ENCODE measurements at places on chromosomes 2 and 18. TPM values are rescaled to one million over a fixed set of nuclear protein-coding genes. Genes with fewer than 3 reads are reported as not detected.

Gene FAM161A
- 1.5 TPM for total RNA-seq

Gene CCBE1
- total RNA-seq: 8.6 TPM

GRCh38 chr2:127759931-127760330, 51.0 kb downstream of the WDR33 start:
- DNase-seq: no peak

- no peak for DNase-seq
Observed at GRCh38 chr2:151928380-151928779, 100.2 kb upstream of the ARL5A start.

Gene EPHA4
- total RNA-seq: 10.1 TPM

- peak; percentile 84 for DNase-seq
Observed at GRCh38 chr18:623761-624620, 27.2 kb downstream of the CLUL1 start.

Gene SGPP2
- total RNA-seq: not detected

Gene LOXHD1
- not detected for total RNA-seq

- peak; percentile 94 for DNase-seq
Observed at GRCh38 chr2:131492418-131493198, 411 bp upstream of the MZT2A start.

Gene GBX2
- total RNA-seq: 0.26 TPM

DNA sequence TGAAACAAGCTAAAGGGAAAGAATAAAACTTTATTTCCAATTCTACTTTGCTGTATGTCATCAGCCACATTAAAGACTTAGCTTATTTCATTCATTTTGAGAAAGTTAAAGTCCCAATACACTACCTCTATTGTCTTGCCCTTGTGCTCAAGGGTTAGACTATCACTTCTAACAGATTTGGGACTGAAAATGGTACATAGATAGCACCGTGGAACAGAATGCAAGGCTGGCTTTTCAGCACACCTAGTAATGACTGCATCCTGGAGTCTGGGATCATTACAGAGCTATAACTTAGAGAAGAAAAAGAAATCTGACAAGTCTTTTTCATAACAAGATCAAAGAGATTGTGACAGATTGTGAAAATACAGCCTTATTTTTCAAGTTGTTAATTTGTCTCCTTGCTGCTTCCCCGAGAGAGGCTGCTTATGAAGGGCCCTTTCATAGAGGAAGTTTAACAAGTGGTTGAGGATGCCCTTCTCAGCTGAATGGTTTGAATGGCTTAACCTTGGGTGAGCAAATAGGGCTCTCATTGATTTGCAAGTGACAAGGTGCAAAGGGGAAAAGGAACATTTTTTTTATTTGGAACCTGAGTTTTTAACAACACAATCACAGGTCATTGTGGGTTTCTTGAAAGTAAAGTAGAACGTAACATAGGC, 371.8 kb downstream of the EPHA4 start:
- no peak for DNase-seq

GRCh38 chr2:176534798-176535466, 265.7 kb downstream of the MTX2 start:
- peak; percentile 26 for DNase-seq

Gene MERTK
- 0.21 TPM for total RNA-seq

Gene POTEC
- total RNA-seq: not detected

DNA sequence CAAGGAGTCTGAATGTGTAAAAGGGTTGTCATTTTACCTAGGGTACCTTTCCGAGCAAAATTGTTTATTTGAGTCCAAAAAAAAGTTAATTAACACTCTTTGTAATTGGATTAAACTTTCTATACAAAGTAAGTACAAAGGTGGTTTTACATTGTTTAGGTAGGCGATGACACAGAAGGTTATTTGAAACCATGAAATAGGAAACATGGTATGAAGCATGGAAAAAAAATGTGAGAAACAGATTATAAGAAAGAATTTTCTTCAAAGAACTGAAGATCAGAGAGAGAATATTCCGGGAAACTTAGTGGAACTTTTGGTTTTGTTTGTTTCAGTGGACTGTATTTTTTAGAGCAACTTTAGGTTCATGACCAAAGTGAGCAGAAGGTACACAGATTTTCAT, 32.7 kb downstream of the CARF start:
- no peak for DNase-seq

- no peak for DNase-seq
Observed at GRCh38 chr2:174431902-174432301, 36.4 kb downstream of the SCRN3 start.

Gene MROH2A
- not detected for total RNA-seq

Gene IL36RN
- total RNA-seq: not detected

Gene IL1R2
- not detected for total RNA-seq

- no peak for DNase-seq
Observed at GRCh38 chr2:143842836-143843235, 677.1 kb downstream of the ZEB2 start.

DNA sequence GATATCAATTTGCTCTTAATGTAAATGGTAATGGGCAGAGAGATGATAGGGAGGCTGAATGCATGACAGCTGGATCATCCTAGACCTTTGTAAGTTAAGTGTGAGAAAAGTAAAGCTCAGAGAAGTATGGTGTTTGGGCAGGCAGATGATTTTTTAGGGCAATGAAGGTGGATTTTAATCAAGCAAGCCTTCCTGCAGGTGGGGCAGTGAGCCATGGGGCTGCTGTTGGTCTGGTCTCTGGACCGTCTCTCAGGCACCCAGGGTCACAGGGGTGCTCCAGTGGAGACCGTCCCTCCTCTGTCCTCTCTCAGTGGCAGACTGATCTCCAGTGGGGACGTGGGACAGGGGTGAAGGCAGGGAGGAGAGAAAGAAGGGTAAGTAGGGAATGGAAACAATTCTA, 69.8 kb upstream of the STK17B start:
- no peak for DNase-seq

DNA sequence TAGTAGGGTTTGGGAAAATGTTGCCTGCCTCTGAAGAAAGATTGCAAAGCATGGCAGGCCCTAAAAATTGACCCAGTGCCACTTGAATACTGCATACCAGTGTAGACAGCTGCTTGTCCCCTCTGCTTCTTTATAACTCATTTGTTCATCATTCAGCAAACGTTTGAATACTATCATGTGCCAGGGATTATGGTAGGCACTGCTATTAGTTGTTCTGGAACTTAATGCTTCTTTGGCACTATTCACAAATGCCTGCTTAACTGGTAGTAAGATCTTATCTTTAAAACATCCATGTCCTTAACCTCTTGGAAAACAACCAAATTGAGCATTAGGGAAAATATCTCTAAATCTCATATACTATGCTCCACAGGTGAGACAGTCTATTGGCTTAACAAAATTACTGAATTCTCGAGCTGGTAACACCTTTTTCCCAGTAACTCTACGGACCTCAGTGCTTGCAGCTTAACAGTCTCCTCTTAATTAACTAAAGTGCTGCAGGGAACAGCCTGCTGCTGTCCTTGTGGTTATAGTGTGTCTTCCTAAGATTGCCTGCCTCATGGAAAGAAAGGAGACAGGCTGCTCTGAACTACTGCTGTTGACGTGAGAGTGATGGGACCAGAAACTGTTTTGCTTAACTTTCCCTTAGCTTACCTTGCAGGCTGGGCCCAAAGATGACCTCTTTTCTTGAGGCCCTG, 93.2 kb downstream of the MIB1 start:
- peak; percentile 62 for DNase-seq

All from myocyte (in vitro differentiated cells).